ENCODE measurements at places on chromosomes 11 and 22.

DNA sequence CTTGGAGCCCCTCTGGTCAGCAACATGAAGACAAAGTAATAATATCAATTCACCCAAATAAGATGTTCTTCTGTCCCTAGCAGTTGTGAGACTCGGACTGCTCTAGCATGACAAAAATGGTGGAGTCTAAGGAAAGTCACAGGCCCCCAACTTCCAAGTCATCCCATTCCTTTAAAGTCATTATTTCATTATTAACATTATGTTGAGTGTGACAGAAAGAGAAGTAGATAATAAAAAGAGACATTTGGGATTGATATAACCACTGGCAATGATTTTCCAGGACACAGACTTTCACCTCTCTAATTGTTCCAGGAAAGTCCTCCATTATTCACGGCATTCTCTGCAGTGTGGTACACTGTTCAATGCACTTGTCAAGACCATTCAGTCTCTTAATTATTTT lies 1533.0 kb upstream of the TENM4 start:
- no peak for DNase-seq

DNA sequence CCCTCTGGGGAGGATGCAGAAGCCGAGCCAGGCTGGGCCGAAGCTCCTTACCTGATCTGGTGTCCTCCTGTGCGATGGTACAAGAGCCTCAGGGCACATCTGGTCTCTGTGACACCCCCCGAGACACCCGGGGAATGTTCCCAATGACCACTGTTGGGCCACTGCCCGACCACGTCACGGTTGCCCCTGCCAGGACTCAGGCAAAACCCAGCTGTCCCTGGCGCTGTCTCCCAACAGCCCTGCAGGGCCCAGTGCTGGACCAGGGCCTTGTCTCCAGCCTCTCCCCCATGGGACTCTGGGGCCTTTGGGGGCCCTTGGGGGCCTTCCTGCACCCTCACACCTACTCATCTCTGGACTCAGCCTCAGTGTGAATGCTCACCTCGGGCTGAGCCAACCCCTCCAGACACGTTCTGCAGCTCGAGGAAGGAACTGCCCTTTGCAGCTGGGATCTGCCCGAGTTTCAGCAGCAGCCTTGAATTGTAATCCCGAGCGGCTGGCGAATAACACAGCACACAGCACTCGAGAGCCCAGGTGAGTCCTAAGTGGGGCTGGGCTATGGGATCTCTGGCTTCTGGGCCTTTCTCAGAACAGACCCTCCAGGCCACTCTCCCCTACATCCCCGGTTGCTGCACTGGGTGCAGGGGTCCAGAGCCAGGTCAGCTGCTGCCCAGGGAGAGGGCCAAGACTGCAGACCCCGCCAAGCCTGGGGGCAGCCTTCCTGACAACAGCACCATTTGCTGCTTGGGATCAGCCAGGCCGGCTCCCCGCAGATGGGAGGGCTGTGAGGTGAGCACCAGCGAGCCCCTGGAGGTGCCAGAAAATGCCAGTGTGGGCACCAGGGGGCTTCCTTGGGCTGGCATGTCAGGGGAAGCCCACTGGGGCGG lies 39.8 kb downstream of the RTN4R start:
- DNase-seq = no peak

DNA sequence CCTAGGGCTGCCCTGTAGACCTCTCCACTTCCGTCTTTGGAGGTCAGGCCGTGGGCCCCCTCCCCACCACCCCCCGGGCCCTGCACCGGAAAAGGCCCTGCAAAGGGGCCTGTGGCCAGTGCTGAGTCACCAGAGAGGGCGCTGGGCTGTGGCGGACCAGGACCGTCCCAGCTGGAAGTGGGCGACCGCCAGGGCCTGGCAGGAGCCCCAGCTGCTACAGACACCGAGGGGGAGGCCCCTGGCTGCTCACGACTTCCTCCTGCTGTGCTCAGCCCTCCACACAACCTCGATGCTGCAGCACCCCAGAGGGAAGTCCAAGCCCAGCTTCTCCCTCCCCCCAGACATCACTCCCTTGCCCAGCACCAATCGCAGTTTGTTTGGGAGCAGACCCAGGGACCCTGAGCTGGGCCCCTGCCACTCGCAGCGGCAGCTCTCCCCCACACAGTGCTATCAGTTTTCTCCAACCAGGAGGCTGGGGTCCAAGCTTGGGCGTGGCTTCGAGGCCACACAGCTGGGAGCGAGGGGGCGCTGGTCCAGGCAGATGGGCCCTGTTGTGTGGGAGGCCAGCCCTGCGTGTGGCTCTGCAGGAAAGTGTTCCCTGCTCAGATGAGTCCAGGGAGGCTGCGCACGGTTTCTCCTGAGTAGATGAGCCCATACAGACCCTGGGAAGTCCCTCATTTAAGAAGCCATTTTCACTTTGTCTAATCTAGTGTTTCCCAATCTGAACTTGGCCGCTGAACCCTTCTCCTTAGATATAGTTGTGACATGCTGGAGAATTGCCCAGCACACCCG lies 5.6 kb upstream of the SH3BP1 start:
- DNase-seq = no peak

DNA sequence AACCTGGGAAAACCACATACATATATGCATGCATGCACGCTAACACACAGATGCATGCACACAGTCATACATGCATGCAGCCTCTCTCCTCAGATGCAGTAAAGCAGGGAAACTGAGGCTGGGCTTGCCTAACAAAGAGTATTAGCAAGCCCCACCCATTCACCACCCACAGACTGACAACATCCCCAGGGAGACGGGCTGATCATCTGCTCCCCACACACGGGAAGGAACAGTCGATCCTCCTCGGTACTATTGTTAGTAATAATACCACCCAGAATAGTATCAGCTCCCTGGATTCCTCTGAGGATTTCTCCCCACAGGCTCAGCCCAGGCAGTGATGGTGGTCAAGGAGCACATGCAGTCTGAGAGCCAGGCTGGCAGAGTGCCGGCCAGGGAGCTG lies 41.2 kb downstream of the SLC22A12 start:
- no peak for DNase-seq

DNA sequence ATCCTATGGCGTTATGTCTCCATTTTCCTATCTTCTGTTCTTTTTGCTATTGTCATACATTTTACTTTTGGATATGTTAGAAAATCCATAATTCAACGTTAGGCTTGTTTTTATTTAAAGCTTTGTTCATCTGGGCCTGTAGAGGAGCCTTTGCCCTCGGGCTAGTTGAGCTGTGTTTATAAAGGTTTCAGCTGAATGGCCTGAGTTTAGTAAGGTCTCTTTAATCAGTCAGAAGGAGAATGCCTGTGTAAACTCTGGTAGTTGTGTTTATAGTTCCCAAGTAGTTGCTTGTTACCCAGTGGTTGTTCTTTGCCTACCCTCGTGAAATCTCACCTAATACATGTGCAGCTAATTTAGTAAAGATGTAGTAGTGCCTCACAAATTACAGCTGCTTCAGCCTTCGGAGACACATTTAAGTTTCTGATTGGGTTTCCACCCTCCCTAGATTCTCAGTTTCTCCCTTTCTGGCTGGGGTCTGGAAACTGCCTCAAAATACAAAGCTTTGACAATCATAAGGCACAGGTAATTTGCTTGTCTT lies 33.1 kb downstream of the MTMR3 start:
- DNase-seq = no peak

- DNase-seq = no peak
Measured at GRCh38 chr22:45880091-45880715, 96.8 kb downstream of the WNT7B start.

- no peak for DNase-seq
Measured at GRCh38 chr11:123509737-123510578, 79.9 kb downstream of the GRAMD1B start.

- DNase-seq = no peak
Measured at GRCh38 chr11:13343067-13343466, 65.5 kb downstream of the BMAL1 start.

DNA sequence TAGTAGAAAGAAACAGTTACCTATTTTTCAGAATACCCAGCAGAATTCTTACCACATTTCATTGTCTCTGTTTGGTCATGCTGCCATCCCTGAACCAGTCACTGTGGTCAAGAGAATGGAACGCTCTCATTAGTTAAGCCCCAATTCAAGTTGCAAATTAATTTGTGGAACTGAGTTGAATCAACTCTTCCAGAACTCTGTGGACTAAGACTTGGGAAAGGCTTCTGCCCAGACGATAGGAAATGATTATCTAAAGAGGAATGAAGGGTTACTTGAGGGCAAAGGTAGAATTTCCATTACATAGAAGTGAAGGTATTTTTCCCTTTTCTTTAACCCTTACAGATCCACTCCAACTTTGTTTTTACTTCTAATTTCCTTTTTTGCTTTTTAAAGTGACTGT lies 286.4 kb downstream of the DYNC2H1 start:
- DNase-seq = no peak

GRCh38 chr11:68251765-68252164 lies 20.0 kb downstream of the C11orf24 start:
- no peak for DNase-seq
